ENCODE measurements at places on chromosomes 1 and 21.

- peak; percentile 24 for DNase-seq
Measured at GRCh38 chr1:12087797-12088314, 24.8 kb downstream of the TNFRSF8 start.

- DNase-seq, result no peak
Measured at GRCh38 chr1:14768582-14769304, 170.3 kb downstream of the KAZN start.

GRCh38 chr1:182829285-182829932 is 9.7 kb upstream of the DHX9 start:
- DNase-seq, result no peak

DNA sequence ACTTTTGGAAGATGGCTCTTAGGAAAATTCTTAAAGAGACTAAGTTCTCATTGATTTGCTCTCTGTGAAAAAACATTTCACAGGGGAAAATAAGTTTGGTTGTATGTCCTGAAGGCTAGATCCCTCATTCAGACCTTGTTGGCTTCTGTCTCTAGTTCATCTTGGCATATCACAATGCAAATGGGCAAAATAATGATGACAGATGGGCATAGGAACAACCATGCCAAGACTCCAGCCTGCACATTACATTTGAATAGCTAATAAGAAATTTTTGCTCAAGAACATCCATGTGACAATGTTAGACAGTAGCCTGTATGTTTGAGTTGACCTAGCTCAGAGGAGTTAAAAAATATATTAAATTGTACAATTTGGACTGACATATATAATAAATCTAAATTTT is 292.9 kb downstream of the PLA2G4A start:
- no peak for DNase-seq

DNA sequence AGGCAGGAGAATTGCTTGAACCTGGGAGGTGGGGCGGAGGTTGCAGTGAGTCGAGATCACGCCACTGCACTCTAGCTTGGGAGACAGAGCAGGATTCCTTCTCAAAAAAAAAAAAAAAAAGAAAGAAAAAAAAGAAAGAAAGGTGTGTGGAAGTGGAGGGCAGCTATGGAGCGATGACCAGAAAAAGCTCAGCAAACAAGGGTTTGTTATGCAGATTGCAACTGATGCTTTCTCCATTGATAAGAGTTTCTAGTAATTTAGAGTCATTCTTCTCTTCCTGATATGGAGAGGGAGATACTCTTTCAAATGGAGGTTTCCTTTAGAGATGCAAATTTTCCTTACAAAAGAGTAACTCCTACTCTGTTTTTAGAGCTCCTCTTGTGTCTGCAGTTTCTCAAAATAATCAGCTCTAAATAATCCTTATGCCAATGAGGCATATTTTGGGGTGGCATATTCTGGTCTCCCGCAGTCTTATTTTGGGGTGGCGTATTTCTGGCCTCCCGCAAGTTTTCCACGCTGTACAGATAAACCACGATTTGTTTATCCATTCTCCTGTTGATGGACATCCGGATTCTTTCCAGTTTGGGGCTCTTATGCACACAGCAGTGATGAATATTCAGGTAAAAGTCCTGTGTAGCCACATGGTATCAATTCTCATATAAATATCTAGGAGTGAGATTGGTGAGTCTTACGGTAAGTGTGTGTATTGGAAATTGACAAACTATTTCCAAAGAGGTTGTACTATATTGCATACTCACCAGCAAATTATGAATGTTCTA is 30.7 kb upstream of the RCC2 start:
- DNase-seq, result no peak

GRCh38 chr1:26364956-26365355 is 7.6 kb downstream of the ZNF683 start:
- no peak for DNase-seq

DNA sequence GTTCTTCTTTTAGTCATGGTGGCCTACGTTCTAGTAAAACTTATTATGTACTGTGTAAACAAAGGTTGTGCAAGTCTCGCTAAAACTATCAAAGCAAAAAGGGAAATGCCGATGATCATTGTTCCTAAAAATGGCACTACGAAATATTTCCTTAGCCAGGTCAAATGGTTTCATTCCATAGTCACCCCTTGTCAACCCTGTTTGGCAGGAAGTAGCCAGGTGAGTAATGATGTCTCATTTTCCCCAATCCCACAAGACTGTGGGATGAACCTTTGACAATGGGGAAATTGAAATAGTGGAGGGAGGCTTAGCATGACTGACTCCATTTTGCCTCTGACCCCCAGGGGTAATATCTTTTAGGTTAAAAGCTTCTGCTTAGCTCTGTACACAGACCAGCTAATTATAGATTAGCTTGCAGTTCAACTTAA is 5.6 kb upstream of the REN start:
- no peak for DNase-seq

DNA sequence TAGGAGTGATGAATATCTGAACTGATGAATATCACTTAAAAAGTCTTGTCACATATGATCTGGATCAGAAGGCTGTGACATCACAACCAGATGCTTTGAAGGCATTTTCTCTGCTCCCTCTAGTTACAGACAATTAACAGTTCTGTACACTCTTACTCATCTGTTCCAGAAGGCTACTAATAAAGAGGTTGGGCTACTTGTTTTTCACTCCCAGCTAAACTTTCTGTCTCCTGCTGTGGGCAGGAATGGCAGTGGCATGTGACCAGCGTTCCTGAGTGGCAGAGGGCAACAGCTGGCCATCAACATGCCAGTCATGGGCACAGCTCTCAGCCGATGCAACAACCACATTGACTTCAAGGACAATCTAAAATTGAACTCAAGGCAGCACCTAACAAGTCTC is 66.7 kb downstream of the SLC45A1 start:
- no peak for DNase-seq

Measured in effector memory CD4-positive, alpha-beta T cell (primary cell).